Activated CD8-positive, alpha-beta memory T cell treated with anti-CD3 and anti-CD28 coated beads for 48 hours (primary cell): ENCODE measurements at places on chromosomes 4 and X.

- no peak for DNase-seq
Measured at GRCh38 chr4:173051716-173052115, 116.9 kb upstream of the GALNT7 start.

DNA sequence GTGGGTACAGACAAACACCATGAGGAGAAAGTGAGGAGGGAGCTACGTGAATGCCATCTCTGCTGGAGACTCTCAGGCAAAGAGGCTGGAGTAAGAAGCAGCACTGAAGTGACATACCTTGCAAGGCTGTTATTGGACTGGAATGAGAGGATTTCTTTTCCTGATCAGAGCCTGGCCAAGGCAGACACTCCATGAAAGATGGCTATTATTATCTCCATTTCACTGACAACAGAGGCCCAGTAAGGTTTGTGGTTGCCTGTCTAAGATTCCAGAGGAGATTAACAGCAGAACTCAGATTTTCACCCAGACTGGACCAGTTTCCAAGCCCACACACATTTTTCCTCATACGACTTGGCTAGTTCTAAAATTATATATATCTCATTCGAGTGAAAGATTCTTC is 162.0 kb upstream of the EOLA2 start:
- no peak for DNase-seq

- DNase-seq: no peak
Measured at GRCh38 chr4:5019274-5019673, at the start of gene CYTL1. Gene CYTL1 (minus strand): TSS chr4:5019458. CDS start chr4:5019445, 13 bp downstream.

GRCh38 chr4:101292214-101292613 is 55.1 kb downstream of the PPP3CA start:
- DNase-seq: no peak

DNA sequence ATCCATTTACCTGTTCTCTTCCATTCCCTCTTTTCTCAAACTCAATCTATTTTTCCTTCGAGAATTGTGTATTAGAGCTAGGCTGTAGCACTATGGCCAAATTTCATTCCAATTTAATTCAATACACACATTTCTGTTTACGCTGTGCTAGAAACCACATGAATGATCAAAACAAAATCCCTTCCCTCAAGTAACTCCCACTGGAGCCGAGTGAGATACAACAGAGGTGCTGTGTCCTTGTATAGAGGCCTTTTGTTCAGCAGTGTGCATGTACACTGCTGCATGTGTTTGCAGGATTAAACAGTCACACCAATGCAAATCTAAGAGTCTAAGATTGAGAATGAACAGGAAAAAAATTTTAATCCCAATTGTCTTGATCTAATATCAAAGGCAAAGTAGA is 734.2 kb downstream of the RAPGEF2 start:
- no peak for DNase-seq

DNA sequence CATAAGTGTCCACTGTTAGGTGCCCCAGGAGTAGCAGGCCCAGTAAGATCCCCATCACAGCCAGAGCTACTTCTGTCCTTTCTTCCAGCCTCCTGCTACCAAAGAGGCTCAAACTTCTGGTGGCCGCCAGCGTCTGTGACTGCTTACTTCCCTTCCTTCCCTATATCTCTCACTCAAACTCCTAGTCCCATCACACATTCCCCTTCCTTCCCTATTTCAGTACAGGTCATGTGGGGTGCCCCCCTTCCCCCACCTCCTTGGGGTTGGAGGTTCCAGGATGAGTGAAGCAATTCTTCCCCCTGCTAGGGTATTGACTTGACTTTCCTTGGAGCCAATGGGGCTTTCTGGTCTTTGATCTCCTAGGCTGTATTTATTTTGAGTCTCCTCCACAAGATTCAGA is at the start of gene VSIG4:
Gene VSIG4, minus strand, starts transcription at position 137 of the 400 bp plus-strand sequence. Its CDS starts 82 bp downstream, at position 55.
- DNase-seq: no peak

DNA sequence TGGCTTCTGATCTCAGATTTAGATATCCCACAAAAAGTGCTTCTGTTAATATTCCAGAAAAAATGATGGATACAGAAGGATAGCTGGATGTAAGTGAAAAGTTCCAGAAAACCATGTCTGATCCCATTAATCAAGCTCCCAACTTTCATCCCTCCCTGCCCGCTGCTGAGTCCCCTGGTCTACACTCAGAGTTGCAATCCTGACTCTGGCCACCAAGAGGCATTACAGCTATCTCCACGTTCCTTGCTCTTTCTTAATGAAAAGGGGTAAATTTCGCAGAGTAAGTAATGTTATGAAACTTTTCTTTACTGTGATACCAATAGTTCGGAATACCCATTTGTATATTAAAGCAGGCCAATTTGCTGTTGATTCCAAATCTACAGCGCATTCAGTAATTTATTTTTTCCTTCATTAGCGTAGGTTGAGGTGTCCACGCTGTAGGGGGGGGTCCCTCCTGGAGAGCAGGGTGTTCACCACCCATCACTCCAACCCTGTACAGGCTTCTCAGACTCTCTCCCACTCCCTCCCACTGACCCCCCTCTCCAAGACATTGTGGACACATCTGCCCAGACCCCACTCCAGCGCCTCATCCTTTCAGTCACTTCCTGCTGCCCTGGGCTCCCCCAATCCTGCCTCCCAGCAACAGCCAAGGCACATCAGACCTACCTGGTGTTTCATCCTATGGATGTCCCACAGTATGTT is 55.1 kb downstream of the RAB40A start:
- DNase-seq: no peak

DNA sequence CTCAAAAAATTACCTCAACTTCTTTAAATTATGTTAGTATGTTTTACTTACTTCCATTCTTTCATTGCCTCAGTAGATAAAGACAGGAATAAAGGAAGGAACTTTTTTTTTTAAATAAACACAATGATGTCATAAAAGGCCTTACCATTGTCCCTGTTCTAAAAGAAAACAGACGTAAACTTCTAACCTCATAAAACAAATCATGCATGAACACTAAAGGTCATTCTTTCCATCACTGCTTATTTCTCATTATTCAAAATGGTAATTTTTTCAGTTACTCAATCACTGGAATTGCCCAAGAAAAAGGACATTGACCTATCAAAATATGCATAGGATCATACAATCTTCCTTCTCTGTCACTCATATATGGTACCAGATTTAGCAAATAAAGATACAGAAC is 32.2 kb upstream of the ARMCX2 start:
- DNase-seq: no peak

GRCh38 chr4:146178126-146178525 is 2.6 kb downstream of the LSM6 start:
- DNase-seq: no peak

GRCh38 chr4:6960628-6961412 is 51.2 kb downstream of the TBC1D14 start:
- DNase-seq: no peak

DNA sequence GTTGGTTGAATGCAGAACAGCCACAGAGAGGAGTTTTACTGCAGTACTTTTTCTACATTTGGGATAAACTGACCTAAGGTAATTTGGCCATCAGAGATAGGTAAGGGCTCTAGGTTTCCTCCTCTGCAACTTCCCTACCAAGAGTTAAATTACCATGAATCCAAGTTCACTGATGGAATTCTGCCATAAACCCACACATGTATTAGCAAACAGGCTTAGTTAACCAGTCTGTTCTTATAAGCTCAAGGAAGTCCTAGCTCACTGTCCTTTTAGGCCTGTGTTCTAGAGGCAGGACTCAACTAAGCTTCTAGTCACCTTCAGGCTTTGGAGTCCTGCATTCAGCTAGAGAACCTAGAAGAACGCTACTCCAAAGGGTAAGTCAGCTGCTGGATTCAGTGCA is 4.0 kb downstream of the FAM114A1 start:
- DNase-seq: no peak

DNA sequence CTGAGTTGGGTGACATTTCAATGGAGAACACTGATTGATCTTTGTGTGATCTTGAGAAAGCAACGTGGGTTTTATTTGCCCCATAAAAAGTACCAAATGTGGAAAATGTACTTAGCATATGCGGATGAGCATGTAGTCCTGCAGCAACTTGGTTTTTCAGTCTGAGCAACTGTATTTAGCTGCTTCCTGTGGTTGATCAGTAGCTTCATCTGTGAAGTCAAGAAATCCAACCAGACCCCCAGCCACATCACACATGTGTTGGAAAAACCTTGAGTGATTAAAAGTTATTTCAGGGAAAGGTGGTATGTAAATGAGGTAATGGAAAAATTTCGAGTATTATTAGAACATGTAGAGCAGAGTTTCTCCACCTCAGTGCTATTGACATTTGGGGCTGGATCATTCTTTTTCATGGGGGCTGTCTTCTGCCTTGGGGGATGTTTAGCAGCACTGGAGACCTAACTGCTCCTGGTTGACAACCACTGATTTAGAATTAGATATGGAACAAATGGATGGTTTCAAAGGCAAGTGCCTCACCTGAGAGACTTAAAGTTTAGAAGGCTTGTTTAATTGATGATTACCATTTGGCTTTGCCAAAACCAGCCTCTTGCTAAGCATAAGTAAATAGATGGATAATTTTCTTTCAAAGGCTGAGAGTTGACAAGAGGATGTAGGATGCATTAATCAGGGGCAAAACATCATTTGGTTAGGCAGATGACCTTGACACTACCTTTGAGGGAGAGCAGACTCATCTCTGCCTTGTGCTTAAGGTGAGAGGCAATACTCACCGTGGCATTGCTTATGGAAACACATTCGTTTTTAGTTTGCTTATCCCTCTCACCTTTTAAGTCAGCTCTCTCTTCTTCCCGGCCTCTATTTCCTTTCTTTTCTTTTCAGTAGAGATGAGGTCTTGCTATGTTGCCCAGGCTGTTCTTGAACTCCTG is 193.0 kb upstream of the RPS6KA3 start:
- DNase-seq: no peak

DNA sequence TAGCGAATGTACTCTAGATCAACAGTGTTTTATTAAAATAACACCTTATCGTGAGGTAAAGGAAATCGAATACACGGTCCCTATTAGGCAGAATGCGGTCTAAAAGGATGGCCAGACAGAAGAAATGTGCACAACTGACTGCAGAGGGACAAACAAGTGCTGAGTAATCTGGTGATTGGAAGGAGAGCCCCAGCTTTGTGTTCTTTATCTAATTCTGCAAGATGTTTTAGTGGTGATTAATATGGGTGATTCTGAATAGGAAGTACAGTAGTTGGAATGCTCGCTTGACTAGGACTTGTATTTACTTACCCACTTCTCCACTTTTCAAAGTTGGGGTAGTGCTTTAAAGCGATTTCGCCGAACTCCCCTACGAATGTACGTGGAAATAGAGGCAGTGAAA is 1.2 kb downstream of the WDR44 start:
- DNase-seq: no peak

GRCh38 chrX:141632124-141632523 is 42.6 kb downstream of the SPANXA2 start:
- no peak for DNase-seq

GRCh38 chrX:24231641-24232179 is 82.2 kb downstream of the SUPT20HL2 start:
- DNase-seq: no peak

- no peak for DNase-seq
Measured at GRCh38 chr4:3787489-3788365, 21.5 kb downstream of the ADRA2C start.

DNA sequence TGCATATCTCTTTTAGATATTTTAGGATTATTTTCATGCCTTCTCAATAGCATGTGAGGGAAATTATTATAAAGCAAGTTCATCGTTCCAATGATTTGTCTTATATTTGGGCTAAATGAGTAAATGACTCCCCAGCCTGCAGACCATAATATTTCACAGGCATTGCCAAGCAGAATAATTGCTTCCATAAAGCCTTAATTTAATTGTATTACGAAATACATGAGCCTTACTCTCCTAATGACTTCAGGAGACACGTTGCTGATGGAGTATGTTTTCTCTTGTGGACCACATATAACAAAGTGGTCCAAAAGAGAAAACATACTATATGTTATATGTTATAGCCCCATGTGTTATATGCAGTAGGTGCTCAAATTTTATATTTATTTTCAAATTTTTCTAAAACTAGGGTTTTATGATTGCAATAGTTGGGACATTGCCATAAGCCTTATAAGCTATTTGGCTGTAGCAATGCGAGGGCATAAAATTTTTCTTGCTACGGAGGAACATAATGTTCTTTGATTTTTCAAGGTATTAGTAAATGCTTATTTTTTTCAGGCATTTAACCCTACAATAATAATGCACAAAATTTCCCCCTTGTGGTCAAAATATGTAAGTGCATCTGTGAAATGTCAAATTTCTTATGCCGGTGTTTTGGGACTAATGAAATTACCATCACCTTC is 26.2 kb upstream of the TMPRSS11D start:
- DNase-seq: no peak

GRCh38 chrX:50769389-50770063 is 44.5 kb downstream of the SHROOM4 start:
- DNase-seq: no peak

- DNase-seq: peak; percentile 37
Measured at GRCh38 chrX:40651620-40652223, 4.4 kb upstream of the CXorf38 start.

DNA sequence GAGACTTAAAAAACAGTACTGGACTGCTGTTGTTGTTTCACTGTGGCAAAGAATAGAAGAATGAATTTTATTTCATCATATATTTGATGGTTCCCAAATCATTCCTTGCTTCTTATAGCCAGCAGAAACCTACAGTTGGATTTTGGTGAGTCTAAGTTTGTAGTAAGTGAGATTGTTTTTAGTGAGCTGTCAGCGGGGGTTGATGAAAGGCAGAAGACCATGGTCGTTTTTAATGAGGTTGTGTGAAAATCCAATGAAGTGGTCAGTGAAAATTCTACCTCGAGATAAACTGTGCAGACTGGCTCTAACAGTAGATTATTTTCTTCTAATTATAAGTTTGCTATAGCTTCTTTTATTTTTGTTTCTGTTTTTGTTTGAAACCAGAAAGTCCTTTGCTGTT is 36.2 kb downstream of the ANAPC4 start:
- DNase-seq: no peak

DNA sequence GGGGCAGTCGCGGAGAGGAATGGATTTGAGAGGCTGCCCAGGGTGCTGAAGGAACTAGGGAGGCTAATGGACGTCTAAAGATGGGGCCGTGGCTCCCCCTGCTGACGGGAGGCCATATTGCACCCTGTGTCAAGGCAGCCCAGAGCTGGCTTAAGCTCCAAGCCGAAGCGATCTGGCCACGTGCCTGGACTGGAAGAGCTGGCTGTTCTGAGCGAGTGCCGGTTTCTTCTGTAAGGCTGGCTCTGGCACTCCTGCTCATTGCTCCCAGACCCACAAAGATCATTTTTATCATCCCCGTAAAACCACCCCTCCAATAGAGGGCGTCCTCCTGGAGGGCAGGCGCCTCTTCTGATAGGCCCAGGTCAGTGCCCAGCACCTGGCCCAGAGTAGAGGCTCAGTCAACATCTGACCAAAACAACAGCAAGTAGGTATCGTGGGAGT is 5.6 kb downstream of the PNCK start:
- DNase-seq: peak; percentile 68

DNA sequence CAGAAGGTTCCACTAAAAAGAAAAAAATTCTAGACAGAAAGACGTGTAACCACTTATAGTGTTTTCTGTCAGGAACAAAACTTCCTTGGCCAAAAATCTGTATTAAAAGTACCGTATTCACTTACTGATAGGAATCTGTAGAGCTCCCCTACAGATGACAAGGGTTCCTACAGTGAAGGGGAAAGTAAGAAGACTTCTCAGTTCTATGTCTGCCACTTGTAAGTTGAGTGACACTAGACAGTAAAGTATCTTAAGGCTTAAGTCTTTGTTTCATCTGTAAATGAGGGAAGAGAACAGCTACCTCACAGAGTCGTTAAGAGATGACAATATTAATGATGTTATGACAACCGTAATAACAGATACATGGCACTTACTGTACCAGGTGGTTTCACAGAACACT is 3.3 kb downstream of the COQ2 start:
- no peak for DNase-seq
